ENCODE measurements at places on chromosomes 13 and 19.

DNA sequence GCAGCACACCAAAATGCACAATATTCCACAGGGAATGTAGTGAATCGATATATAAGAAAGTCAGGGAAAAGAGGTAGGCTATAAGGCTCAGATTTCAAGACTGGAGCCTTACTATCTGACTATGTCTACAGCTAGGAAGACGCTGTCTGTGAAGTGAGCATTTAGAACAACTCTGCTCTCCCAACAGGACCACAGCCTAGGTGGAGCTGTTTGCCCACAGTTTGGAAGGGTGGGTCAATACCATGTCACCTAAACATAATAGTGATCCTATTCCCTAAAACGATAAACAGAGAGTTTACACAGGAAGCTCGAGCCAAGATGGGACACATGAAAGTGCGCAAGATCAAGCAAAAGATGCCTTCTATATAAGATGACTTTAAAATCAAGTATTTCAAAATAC is 2486.0 kb upstream of the PCDH20 start:
- no peak for DNase-seq

DNA sequence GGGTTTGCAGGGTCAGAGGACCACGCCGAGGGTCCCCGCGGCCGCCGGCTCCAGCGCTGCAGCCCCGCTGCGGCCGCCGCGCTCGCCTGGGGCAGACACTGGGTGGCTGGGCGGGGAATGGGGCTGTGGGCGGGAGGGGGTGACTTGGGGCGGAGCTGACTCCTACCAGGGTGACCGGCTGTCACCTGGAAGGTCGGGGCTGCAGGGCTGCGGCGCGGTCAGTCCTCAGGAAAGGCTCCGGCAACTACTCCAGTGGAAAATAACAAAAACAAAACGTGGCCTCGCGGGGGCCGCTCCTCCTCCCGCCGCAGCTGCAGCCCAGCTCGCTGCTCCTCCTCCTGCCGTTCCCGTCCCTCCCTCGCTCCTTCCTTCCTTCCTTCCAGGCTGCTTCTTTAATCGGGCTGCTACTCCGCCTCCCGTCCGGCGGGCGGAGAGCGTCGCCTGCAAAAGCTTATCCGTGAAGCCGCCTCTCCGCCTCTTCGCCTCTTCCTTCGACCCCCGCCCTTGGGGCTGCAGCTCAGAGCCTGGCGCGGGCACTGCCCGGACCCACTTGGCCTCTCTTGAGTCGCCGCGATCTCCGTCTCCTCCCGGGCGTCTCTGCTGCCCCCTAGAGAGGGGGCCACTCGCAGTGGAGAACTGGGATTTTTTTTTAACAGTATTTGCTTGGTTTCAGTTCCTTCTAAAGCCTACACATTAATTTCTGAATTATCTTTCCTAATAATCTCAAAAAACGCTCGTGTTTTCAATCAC is at the start of gene TBC1D4:
Gene TBC1D4 (minus strand): TSS at position 100 of the 750 bp plus-strand sequence. CDS start 402 bp downstream, outside the sequence.
- peak; percentile 26 for DNase-seq

DNA sequence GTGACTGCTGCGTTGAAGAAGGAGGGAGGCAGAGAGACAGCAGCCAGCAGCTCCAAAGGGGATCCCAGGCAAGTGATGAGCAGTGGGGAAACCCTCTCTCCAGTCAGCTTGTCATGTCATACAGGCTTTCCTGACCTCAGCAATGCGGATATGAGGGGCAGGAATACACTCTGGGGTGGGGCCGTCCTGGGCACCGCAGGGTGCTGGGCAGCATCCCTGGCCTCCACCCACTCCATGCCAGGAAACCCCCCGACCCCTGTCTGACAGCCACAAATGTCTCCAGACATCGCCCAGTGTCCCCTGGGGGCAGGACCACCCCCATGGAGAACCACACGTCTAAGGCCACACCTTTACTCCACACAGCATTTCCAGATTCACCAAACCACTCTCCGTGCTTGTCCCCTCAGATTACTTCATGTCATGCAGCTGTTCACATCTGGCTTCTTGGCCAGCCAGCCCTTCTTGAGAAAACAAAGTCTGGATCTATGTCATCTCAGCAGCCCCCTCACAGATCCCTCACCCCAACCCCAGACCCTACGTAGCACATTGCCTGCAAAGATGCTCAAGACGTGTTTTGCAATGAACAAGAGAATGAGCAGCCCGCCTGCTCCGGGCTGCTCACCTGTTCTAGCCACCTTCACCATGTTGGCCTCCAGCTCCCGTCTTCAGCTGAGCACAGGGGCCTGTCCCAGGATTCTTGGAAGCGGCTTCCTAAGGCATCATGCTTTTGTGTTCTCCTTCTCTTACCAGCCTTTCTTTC is 46.5 kb downstream of the RFX2 start:
- no peak for DNase-seq

GRCh38 chr13:53460796-53461195 is 432.2 kb downstream of the OLFM4 start:
- no peak for DNase-seq

GRCh38 chr13:23243066-23243465 is 62.3 kb downstream of the SGCG start:
- DNase-seq = no peak

DNA sequence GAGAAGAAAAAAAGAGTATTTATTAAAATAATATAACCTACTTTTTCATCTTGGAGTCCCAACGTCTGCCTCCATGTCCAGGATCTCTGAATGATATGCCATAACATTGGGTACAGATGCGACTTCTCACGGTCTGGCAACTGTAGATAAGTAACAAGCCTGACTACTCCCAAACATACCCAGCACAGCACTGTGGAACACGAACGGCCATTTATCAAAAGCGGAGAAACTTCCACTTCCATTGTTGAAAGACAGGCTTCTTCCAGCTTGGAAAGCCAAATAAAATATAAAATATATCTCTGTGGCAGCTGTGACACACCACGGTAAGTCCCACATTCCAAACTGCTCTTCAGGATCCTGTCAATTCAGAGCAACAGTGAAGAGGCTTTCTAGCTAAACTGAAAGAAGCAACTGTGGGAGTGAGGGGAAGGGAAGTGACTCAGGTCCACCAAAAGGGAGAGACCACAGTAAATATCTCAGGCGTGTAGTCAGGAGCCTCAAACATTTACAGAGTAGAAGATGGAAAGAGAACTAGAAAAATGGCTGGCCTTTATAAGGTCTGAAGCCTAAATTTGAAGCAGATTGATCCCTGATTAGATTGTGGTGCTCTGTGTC is 331.7 kb downstream of the LIG4 start:
- no peak for DNase-seq

- DNase-seq = no peak
These were observed 1091.8 kb downstream of the PCDH9 start for GRCh38 chr13:66138172-66138811.

DNA sequence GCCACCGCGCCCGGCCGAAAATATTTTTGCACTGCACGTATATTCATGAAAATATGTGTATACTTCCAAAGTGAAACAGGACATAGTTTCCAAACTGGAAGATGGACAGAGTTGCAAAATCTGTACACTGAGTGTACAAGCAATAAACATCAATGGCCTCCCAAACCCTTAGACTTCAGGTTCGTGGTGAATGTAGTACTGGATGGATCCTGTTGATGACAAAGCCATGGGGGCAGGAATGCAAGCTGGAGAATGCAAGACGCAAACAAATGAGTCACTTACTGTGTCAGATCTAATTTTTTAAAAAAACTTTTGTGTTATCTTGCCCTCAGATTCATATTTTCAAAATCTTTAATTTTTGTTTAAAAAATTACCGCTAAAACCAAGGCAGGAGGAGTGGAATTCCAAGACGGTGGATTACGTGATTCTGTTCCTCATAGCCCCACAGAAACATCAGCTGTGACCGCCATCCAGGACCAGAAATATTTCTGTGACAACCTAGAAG is 12.7 kb upstream of the LILRA2 start:
- no peak for DNase-seq

DNA sequence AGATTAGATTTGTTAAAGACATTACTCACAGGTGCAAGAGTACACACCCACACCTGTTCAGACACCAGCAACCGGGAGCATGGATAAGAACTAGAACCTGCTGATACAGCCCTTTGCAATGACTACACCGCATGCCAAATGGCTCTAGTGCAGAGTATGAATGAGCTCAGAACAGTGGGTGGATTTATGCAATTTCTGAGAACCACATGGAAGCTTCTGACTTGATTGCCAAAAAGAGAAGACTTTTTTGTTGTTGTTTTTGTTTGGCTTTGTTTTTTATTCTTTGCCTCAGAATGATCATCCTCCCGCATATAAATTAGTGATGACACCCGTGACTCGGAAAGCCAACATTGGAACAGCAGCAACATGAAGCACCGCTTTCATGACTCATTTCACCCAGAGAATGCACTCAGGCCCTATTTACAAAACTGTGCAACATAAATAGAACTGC is 77.4 kb upstream of the LRCH1 start:
- DNase-seq = no peak

GRCh38 chr19:56309511-56310185 is 5.0 kb downstream of the ZSCAN5A start:
- DNase-seq = peak; percentile 39

DNA sequence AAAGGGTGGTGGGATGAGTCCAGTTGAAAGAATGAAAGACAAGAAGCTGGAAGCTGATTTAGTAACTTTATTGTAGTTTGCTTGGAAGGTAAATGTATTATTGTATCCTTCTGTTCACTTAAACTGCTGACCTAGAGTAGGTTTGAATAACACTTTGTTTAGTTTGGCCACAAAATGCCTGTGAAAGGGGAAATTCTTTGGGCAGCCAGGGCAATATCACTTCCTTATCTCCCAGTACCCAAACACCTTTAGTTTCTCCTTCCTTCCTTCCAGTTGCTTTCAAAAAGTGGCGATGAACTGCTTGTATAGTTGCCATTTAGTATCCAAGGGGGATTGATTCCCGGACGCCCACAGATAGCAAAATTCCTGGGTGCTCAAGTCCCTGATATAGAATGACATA is 120.1 kb downstream of the PAN3 start:
- DNase-seq = no peak

- DNase-seq = no peak
These were observed 511.1 kb downstream of the IRS2 start for GRCh38 chr13:109275139-109275745.

DNA sequence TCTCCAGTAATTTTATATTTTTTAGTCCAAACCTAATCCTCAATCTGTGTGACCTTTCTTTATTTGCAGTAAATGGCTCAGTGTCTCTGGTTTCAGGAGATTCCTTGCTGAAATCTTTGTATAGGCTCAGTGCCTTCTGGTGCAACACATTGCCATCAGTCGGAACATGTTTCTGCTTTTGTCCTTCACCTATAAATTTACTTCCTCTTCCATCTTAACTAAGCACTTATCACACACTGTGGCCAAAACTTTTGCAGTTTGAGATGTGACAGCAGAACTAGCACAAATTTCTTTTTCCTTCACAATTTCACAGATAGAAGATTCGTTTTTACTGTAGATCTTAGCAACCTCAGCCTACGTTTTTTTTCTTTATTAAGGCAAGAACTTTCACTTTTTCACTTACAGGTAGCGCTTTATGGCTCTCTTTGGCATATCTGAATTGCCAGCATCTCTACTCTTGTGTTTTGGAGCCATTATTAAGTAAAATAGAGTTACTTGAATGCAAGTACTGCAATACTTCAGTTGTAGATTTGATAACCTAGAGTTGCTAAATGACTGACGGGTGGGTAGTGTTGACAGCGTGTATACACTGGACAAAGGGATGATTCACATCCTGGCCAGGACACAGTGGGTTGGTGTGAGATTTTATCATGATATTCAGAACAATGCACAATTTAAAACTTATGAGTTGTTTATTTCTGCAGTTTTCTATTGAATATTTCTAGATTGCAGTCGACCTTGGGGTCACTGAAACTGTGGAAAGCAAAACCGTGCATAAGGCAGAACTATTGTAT is 44.3 kb downstream of the NDFIP2 start:
- no peak for DNase-seq

GRCh38 chr13:111153977-111154332 is 38.8 kb downstream of the ARHGEF7 start:
- DNase-seq = no peak

GRCh38 chr19:58561373-58562121 is 3.1 kb upstream of the UBE2M start:
- no peak for DNase-seq

DNA sequence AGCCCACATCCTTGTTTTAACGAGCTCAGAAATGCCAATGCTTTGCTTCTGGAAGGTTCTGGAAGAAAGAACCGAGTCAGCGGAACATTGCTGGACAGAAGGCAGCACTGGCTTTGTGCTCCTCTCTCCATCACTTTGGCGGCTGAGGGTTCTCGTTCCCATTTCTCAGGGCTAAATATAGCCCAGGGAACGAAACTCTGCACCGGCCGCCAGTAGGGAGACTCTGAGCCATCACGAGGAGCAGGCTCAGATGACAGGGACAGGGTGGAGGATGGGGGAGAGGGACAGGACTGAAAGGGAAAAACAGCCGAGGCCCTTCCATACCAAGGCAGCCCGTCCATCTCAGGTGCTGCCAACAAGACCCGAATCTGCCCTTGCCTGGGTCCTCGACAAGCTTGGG is 166.4 kb downstream of the CACNA1A start:
- DNase-seq = no peak

GRCh38 chr13:63208826-63209225 is 1793.2 kb upstream of the PCDH20 start:
- DNase-seq = no peak

- no peak for DNase-seq
These were observed 2216.7 kb upstream of the PCDH20 start for GRCh38 chr13:63632321-63632720.

GRCh38 chr13:77038907-77039480 is 12.0 kb upstream of the FBXL3 start:
- no peak for DNase-seq

- DNase-seq = no peak
These were observed 1139.3 kb downstream of the DIAPH3 start for GRCh38 chr13:59024434-59024833.

GRCh38 chr13:30114571-30115256 is 192.6 kb downstream of the KATNAL1 start:
- DNase-seq = peak; percentile 96

DNA sequence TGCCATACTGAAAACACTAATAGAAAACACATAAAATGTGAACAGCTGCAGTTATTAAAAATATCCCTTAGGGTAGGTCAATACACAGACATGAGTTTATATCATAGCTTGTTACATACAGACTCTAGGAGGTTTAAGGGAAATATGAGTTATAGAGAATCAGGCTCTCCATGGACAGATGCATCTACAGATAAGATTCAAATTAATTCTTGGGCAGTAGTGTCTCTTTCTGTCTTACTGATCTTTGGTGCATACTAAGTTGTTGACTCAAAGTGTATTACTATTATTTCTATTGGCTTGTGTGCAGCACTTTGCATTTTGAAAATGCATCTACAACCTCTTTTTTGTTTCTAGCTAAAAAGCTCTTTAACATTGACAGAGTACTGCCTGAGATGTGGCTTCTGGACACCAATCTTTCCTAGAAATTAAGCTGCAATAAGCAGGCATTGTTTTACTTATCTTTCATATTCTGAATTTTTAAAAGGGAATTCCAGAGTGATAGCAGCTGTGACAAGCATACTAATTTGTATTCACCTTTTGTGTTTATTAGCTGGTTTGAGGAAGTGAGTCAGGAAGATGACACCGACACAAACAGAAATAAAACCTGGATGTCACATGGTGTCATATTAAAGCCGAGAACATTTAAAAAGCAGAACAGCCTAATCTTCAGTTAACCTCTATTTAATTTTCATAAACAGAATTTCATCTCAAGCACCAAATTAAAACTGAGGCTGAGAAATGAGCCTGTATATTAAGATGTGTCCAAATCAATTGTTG is 399.0 kb downstream of the PCDH9 start:
- no peak for DNase-seq
